ENCODE measurements at places on chromosomes 2 and 18.

DNA sequence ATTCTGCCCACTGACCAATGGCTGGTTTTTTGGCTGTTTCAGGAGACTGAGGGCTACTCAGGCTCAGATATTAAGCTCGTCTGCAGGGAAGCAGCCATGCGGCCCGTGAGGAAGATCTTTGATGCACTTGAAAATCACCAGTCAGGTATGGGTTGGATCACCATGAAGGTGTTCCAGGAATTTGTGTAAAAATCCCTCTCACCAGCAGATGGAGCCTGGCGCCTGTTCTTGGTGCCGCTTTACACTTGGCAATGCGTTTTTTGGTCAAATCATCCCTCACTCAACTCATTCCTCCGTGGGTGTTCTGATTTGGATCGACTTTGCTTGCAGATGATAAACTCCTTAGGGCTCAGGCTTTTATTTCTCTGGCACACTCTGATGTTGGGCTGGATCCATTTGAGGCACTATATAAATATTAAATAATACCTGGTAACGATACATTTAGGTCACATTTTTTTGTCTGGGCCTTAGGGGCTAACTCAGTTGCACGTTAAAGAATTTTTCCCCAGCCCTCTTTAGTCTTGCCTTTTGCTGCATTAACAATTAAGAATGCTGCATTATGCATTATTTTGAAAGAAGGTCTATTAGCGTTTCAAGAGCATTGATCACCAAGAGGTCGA lies 50.0 kb downstream of the HDHD2 start:
- DNase-seq: peak; percentile 49

GRCh38 chr2:219671279-219671678 lies 43.8 kb downstream of the SLC4A3 start:
- DNase-seq: no peak

GRCh38 chr2:102367331-102367971 lies 11.9 kb downstream of the IL18R1 start:
- no peak for DNase-seq

DNA sequence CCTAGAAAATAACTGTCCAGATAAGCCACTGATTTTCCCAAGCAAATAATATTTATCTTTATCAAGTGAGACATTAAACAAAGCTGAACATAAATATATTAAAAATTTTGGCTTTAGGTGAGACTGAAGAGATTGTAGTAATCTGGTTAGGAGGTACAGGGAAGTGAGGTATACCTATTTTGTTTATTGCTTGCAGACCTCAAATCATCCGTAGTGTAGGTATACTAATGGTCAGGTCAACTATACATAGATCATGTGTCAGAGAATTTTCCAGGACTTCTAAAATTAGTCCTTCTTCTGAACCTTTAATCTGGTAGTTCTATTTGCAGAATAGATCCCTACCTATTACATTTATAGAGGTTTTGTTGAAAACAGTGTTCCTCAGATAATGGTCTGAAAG lies 41.5 kb downstream of the SP140 start:
- no peak for DNase-seq

DNA sequence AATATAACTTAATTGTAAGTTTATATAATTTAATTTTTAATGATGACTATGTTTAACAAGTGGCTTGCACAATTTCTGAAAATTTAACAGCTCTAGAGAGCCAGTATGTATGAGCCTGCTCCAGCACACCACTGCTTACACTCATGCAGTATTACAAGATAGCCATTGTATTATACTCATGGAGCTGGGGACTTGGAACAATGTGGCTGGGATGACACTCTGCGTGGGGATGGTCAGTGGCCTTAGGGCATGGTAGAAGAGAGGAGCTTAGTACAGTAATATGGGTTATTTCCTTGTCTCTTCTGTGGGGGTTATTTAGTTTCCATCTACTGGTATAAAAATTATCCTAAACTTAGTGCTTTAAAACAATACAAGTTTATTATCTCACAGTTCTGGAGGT lies 105.1 kb upstream of the STON1 start:
- DNase-seq: no peak

- peak; percentile 85 for DNase-seq
These were observed 972 bp upstream of the DLX2 start for GRCh38 chr2:172103471-172104272.

DNA sequence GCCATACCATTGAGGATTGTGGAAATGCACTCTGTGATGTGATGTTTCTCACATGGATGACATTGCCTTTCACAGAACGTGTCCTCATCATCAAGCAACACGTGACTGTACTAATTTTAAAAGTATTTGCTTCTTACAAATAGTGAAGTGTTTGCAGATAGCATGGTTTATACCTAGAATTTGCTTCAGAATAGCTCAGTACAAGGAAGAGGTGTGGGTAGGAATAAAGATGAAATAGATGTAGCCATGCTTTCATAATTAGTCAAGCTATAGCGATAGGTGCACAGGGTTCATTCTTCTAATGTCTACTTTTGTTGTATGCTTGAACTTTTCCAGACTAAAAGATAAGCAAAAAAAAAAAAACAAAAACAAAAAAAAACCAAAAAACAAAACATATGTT lies 27.5 kb downstream of the MAP4K4 start:
- DNase-seq: no peak

GRCh38 chr2:191150600-191151330 lies at the start of gene STAT4:
TSS of gene STAT4 (minus strand) at chr2:191150994. CDS start at chr2:191148203, 2,791 bp downstream.
- DNase-seq: peak; percentile 42

GRCh38 chr2:19879120-19879519 lies 22.7 kb downstream of the TTC32 start:
- DNase-seq: no peak

GRCh38 chr18:50790241-50790640 lies 29.6 kb downstream of the MRO start:
- no peak for DNase-seq

DNA sequence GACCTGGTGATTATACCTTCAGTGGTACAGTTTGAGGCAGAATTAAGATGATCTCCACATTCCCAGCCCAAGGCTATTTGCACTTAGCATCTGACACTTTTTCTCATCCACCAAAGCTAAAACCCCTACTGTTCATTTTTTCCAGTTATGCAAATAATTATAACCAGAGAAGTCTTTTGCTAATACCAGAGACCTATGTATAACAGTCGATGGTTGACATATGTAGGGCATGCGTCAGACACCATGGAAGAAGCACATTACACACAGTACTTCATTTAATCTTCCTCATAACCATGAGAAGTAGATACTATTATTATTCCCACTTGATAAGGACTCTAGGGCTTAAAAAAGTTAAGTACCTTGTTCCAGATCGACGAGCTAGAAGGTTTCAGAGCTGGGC lies 36.5 kb downstream of the AP1S3 start:
- no peak for DNase-seq

DNA sequence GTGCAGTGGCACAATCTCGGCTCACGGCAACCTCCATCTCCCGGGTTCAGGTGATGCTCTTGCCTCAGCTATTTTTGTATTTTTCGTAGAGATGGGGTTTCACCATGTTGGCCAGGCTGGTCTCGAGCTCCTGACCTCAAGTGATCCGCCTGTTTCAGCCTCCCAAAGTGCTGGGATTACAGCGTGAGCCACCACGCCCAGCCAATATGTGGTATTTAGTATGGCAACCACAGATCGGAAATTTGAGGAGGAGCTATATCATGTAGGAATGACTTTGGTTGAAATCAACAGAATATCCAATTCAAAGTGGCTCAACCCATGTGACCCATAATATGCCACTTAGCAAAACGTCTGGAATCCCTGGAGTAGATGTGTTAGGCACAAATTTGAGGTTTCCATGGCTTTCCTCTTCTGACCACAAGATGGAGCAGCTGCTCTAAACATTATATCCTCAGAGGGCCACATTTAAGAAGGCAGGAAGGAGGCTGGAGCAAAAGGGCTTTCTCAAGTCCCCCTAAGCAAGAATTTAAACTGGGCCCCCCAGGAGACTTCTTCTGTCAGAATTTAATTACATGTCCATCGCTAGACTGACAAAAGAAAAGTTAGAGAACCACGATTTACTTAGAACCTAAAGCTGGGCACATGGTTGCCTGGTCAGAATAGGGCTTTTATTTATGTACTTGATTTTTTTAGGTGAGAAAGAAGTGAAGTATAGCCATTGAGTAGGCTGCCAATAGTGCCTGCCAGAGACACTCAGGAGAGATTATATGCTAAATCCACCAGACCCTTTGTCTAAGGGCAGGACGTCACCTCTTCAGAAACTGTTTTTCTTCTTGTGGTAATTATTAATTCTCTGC lies 49.6 kb upstream of the ITSN2 start:
- peak; percentile 71 for DNase-seq

DNA sequence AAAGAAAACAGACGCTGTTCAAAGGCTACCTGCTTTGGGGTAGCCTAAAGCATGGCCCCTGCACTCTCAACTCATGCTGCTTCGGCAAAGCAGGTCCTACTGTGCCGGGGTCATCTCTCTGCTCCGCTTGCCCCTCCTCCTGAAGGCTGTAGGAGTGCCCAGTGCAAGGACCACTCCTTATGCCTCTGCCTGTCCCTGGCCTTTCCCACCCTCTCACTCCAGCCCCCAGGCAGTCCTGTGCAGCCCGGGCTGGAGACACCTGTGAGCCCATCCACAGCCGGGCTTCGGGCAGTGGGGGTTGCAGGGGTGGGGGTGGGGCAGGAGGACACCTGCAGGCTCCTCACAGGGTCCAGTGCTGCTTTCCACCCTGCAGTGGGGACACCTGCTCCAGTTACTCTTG lies 69.1 kb downstream of the ACKR3 start:
- DNase-seq: no peak

GRCh38 chr2:22355816-22356433 lies 1029.1 kb upstream of the KLHL29 start:
- peak; percentile 1 for DNase-seq

- DNase-seq: no peak
These were observed 121.7 kb upstream of the PPP1CB start for GRCh38 chr2:28629910-28630309.

DNA sequence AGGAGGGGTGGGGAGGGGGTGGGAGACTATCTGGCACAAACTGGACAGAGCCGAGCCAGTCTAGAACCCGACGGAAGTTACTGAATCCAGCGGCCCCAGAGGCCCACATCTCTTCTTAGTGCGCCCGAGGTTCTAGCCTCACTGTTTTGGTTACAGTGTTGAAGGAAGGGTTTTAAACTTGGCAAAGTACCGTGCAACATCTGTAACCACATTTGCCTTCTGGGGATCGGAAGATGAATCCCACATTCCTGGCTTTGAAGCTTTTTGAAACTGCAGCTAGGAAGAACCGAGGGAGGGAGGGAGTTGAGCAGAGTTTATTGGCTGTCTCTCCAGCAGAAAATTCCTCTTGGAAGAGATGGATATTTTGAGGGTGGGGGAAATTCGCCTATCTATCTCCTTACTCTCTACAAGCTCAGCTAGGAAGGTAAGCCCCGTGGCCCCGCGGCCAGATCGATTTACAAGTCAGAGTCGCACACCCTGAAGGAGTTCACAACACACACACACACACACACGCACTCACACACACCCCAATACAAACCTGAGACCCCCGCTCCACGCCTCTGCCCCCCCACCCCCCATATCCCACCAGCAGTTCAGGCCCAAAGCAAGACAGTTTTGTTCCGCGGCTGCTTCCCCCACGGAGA lies 1.0 kb downstream of the ACVR1 start:
- DNase-seq: peak; percentile 83

DNA sequence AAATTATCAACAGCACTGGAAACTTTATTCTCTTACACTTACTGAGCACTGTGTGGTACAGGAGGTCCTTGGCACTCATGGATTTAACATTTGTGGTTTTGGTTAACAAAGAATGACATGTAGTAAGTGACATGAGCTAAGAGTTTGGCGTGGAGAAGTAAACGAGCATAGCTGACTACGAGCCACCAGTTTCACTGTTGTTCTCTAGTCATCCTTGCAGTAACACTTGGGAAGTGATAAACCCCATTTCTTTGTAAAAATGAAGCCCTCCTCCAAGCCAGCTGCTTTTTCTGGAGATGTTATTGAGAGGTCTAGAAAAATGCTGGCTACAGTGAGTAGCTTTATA lies 32.7 kb downstream of the QPCT start:
- peak; percentile 59 for DNase-seq

DNA sequence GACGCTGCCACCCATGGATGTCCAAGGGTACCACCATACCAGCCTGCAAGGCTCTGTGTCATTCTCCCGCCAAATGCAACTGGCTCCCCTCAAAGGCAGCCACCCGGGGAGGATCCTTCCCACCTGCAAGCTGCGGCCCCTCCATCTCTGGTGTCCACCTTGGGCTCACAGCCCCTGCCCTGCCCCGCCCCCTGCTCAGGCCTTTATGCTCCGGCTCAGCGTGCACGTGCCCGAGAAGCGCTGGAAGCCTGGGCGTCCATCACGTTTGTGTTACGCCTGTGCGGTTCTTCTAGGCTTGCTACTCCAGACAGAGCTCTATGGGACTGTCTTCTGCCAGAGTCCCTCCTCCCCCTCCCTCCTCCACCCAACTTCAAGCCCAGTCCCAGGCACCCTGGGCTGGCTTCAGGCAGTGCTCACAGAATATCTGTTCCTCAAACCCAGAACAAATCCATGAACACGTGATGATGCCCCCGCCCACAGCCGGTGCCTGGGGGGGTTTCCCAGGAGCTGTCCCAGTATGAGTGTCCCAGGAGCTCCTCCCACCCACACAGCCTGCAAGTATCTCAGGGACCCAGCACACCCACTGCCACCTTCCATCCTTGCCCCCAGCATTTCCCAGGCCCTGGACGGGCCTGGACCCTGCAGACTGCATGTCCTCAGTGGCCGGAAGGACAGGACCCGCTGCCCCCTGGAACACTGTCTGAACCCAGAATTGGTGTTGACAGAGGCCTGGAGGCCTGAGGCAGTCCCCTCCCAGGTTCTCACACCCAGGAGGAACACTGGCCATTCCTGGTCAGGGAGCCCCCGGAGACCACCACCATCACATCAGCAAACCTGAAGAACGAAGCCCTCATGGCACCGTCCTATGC lies 30.3 kb downstream of the KIF1A start:
- DNase-seq: no peak

DNA sequence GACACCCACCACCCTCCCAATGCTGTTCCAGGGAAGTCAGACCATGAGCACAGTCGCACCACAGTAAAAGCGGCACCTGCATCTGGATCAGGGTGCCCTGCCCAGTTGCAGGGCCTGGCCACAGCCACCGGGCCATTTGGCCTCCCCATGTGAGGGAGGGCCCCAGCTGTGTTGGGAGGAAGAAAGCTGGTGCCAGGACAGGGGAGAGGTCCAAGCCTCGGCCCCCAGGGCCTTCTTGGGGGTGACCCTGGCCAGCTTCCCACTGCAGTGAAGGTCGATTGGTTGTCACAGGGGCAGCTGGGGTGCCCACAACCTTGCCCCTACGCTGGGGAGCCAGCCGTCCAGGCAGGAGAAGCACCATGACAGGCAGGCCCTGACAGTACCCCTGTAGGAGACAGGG lies 183.2 kb upstream of the RAB6C start:
- no peak for DNase-seq

GRCh38 chr2:34349527-34349926 lies 750.4 kb upstream of the FAM98A start:
- DNase-seq: no peak

DNA sequence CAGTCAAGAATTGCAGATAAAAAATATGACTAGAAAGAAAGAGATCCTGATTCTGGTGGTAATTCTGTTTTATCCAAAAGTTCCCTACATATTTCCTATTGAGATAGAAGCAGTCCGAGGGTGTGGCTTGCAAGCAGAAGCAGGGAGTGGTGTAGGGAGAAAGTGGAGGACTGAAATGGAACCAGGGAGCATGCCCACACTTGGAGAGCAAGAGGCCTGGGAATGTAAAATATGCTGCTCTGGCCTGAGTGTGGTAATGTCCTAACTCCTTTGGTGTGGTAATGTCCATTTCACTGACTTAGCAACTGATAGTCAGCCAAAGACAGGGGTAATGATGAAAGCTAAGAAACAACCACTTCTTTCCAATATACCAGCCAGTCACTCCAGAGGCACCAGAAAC lies 30.1 kb upstream of the FMNL2 start:
- DNase-seq: peak; percentile 65

Measured in iris pigment epithelial cell (primary cell).